Activated CD8-positive, alpha-beta T cell treated with anti-CD3 and anti-CD28 coated beads, Interleukin-2, amount 10 ng/mL, durations not matched to agents 7 days and 5 days (primary cell): ENCODE measurements at places on chromosomes 13 and 19. TPM values are rescaled to one million over a fixed set of nuclear protein-coding genes. Genes with fewer than 3 reads are reported as not detected.

- DNase-seq, result no peak
These were observed 100.4 kb downstream of the RFC3 start for GRCh38 chr13:33918199-33918932.

GRCh38 chr13:70534466-70534865 is 426.2 kb upstream of the KLHL1 start:
- no peak for DNase-seq

GRCh38 chr13:60335531-60335930 is 61.5 kb upstream of the TDRD3 start:
- no peak for DNase-seq

DNA sequence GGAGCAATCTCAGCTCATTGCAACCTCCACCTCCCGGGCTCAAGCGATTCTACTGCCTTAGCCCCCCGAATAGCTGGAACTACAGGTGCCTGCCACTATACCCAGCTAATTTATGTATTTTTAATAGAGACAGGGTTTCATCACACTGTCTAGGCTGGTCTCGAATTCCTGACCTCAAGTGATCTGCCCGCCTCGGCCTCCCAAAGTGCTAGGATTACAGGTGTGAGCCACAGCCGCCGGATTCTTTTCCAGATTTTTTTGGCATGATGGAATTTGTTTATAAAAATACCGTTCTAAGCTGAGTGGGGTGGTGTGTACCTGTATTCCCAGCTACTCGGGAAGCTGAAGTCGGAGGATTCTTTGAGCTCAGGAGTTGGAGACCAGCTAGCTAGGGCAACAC is 6.0 kb upstream of the ATG4D start:
- DNase-seq, result no peak

DNA sequence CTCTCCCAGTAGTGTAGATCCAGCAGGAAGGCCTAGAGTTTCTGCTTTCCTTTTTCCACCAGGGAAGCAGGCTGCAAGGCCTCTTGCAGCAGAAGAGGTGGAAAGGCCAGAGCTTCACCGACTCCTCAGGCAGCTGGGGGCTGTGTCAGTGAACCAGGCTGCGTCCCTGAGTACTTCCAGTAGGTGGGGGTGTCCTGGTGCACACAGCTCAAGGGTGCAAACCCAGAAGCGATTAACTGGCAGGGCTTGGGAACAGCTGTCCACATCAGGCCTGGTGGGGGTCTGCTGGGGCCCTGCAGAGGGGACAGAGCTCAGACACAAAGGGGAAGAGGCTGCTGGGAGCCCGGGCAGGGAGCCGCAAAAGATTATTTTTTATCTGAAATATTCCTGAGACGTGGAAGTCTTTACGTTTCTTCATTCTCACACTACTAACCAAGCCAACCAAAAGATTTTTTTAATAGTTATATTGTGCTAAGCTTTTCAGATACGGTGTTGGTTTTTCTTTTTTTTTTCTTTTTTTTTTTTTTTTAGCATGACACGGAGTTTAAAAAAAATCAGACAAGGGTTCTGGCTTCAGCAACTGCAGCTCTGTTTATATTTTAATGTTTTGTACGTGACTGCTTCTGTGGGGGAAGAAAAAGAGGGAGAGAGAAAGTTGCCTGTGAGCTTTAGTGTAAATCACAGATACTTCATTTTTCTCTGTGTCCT is 11.0 kb downstream of the TSHZ3 start:
- DNase-seq, result peak; percentile 40

DNA sequence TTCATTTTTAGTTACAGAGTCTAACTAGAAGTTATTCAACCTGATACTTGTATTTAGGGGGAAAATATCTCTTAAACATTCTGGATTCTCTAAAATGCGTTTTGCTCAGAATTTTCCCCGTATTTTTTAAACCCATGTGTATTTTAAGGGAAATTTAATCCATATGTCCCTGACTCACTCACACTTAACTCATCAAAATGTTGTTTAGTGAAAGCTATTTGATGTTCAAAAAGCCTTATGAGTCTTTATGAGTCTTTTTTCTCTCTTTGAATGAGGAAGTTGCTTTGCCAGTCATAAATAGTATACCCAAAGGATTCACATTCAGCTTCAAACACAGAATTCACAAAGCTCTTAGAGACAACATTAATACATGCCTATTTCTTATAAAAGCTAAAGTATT is 16.4 kb downstream of the MAB21L1 start:
- DNase-seq, result no peak

DNA sequence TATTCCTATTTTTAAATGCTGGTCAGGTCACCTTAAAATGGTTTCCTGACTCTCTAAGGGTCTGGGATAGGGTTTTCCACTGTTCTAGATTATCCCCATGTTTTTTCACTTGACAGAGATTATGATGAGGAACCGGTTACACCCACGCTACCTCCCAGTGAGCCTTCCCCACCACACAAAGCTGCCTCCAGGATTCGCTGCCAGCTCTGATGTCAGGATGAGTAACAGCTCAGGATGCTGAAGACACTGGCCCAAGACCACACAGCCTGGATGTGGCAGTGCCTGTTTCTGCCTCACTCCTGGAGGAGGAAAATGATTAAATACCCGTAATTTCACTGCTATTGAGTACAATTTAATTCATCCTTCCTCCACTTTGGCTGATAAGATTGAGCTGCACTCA is 22.9 kb downstream of the ZNF114 start:
- no peak for DNase-seq

DNA sequence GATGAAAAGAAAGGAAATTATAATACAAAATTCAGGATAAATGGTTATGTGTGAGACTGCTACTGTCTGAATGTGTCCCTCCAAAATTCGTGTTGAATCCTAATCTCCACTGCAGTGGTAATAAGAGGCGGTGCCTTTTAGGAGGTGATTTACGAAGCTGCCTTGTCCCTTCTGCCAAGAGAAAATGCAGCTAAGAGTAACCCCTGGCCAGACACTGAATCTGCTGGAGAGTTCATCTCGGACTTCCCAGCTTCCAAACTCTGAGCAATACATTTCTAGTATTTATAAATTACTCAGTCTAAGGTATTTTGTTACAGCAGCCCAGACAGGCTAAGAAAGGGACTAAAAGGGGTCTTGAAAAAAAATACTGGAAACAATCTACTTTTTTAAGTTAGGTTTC is 152.6 kb downstream of the KLF12 start:
- no peak for DNase-seq

DNA sequence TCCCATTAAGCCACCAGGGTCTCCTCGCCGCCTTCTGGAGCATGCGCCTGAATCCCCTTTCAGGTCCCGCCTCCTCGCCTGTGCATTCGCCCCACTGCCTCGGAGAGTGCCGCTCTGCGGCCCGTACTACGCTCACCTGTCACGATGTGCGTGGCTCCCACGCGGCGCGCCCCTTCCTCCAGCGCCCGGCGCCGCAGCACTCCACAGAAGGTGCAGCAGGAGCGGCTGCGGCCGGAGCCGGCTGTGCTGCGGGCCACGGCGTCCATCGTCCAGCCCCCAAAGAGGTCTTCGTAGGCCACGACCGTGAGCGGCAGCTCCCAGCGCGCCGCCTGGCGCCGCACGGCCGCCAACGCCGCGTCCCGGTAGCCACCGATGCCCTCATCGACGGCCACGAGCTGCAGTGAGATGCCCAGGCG is 4.3 kb downstream of the CTU1 start:
- DNase-seq, result no peak

- DNase-seq, result no peak
These were observed 187.6 kb downstream of the STK24 start for GRCh38 chr13:98389319-98389718.

DNA sequence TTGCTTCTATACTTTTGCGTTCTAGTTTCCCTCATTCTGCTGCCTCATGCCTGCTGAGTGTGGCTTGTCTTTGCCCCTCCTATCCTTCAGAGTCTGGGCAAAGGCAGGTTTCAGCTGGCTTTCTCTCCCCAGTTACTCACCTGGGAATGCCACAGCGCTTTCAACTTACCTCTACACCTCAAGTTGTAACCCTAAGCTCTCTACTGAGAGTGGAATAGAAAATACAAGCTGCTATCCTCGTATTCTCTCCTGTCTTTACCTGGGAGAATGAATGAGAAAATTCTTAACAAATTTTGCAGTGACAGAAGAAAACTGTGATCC is 316.3 kb upstream of the KLF12 start:
- DNase-seq, result no peak

GRCh38 chr13:22017226-22017625 is 346.4 kb downstream of the FGF9 start:
- DNase-seq, result no peak

DNA sequence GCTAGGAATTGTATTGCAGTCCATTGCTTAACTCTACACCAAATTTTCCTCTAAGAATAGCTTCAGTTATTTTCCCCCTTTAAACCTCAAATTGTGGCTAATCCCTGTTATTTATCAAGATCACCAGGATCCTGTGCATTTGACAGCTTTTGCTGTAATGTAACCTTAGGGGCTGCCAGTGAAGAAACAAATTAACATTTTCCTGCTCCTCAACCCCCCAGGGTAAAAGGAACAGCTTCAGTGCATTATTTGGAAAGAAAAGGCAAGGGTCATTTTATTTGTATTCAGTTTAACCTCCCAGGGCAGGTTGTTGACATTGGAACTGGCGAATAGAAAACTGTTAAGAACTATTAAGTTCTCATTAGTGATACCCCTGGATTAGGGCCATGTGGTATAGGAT is 57.0 kb downstream of the PCDH20 start:
- DNase-seq, result no peak

DNA sequence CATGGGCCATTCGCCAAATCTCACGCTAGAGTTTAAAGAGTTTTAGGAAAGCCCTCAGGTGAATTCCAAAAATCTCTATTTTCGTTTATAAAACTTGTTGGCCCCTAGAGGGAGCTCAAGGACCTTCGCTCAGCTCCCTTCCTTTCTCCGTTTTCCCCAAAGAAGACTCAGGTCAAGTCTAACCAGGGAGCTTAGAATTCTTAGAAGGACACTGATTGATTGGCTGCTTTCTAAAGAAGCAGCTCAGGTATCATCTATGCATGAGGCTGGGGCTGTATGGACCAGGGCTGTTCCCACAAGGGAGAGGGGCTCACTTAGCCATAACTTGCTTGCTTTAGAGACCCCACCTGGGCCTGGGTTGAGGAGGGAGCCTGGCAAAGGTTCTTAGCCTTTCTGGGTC is 20.5 kb downstream of the DZIP1 start:
- DNase-seq, result peak; percentile 41

GRCh38 chr13:44191504-44192171 is 182.0 kb upstream of the SERP2 start:
- DNase-seq, result peak; percentile 44

DNA sequence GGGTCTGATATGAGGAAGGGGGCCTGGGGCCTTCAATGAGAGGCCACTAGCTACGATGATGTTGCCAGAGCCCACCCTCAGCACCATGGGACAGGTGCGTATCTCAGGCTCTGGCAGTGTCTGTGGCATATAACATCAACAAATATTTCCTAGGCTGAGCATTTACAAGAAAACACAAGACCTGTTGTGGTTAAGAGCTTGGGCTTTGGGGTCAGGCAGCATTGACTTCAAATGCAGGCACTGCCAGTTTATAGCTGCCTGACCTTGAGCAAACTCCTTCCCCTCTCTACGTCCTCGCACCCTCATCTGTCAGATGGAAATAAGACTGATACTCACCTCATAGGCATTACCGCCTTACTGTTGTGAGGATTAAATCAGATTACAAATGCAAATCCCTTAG is 156.0 kb downstream of the KATNAL1 start:
- peak; percentile 50 for DNase-seq

DNA sequence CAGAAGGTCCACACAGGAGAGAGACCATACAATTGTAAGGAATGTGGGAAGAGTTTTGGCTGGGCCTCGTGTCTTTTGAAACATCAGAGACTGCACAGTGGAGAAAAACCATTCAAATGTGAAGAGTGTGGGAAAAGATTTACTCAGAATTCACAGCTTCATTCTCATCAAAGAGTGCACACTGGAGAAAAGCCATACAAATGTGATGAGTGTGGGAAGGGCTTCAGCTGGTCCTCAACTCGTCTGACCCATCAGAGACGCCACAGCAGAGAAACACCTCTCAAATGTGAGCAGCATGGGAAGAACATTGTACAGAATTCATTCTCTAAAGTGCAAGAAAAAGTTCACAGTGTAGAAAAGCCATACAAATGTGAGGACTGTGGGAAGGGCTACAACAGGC is 5.4 kb upstream of the ZNF225 start:
- no peak for DNase-seq

DNA sequence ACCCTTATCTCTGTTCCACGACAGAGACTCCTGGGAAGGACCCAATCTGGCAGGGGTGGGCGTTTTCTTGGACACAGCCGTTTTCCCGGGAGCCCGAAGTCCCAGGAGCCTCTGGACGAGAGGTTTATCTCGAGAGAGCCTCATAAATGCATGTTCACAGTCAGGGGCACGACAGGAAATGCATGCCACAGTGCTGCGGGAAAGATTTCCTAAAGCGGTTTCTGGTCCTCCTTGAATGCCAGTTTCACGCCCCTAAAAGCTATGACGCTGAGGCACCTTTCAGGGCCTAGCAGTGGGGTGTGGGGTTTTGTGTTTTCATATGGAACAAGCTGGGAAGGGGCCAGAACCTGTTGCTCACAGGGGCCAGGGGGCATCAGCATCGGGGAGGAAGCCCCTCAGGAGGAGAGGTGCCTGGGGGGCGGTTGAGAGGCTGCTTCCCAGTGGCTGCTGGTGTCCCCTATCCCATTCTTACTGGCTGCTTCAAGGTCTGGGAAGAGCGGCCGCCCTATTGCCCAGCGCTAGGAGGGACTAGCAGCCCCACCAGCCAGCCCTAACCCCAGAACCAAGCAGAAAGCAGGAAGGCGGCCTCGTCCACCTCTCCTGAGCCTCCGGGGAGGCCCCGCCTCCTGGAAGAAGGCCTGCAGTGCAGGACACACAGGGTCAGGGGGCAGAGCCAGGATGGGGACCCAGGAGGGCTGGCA is 157.0 kb downstream of the KDM4B start:
- peak; percentile 58 for DNase-seq

DNA sequence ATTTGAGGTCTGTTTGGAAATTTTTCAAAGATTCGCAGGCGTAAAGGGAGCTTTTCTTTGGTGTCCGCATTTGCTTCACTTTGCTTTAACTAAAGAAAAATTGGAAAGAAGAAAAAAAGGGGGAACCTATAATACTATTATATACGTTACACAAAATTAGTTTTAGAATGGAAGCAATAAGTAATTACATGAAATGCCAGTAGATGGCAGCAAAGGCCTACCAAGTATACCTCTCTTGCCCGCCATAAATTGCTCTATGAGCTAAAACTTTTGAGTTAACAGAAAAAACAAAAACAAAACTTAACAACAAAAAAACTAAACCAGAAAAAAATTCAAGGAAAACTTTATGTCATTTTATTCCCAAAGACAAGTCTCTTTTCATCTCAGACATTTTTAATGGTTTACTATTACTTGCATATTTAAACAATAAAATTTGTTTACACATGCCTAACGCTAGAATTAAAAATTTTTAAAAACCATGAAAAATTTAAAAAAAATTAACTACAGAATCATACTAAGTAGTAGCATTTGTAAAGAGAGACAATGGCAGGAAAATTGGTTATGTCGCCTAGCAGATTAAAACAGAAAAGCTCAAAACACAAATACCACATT is 271.4 kb downstream of the NALCN start:
- DNase-seq, result peak; percentile 48

LRRC4B gene
- total RNA-seq, result not detected

CGB1 gene
- not detected for total RNA-seq

HIPK4 gene
- total RNA-seq, result 0.10 TPM
